Nucleus accumbens (tissue), 56 donors: ENCODE measurements at places on chromosomes 2 and 18.

DNA sequence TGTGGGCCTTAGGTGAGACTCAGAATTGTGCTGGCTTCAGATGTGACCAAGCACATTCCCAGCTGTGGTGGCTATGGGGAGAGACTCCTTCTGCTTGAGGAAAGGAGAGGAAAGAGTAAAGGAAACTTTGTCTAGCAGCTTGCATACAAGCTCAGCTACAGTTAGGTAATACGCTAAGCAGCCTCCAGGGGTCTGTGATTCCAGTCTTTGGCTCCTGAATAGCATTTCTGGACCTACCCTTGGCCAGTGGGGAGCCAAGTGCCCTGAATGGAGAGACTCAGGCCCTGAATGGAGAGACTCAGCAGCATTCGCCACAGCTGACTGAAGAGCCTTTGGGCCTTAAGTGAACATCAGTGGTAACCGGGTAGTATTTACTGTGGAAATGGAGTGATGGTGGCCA, 227.4 kb upstream of the CDH7 start:
- DNase-seq: no peak

DNA sequence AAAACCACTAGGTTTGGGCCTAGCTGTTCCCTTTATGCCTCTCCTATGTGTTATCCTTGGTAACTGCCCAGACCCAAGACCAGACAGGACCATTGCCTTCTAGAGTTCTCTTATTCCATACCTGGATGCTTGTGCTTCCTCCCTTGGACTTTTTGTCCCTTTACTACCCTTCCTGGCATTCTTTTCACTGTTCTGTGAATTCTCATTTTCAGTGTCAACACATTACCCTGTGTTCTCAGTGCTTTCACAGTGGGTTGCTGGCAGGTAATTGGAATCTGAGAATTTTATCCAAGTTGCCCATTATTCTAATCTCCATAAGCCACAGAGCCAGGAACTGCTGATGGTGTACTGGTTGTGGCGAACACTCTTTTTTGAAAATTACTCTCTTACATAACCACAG, 41.7 kb downstream of the ZDBF2 start:
- DNase-seq: no peak

DNA sequence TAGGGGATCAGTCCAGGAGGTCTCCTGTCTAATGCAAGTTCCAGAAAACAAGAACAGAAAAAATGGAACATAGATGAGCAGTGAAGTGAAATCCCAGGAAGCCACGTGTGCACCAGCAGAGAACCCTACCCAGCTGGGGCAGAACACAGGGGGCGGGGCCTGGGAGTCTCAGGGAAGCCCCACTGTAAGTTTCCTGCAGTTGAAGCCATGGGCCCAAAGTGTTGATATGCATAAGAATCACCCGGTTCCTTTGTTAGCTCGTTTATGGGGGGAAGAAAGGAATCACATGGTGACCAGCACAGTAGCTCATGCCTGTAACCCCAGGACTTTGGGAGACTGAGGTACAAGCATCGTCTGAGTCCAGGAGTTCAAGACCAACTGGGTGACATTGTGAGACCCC, 131.3 kb downstream of the INO80D start:
- DNase-seq: no peak

DNA sequence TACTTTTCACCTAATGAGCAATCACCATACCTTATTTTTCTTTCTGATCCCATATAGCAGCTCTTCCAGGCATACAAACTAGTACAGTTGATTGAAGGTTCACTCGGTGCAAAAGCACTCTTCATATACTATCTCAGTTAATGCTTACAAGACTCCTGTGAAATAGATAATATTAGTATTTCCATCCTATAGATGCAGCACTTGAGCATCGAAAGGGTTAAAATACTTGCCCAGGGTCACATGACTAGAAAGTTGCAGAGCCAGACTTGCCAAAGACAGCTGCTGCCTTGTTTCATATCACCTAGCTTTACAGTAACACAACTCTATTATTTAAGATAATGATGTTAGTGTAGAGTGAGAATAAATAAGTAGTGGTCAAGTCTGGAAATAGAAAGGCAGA, 466.0 kb upstream of the TNP1 start:
- no peak for DNase-seq

DNA sequence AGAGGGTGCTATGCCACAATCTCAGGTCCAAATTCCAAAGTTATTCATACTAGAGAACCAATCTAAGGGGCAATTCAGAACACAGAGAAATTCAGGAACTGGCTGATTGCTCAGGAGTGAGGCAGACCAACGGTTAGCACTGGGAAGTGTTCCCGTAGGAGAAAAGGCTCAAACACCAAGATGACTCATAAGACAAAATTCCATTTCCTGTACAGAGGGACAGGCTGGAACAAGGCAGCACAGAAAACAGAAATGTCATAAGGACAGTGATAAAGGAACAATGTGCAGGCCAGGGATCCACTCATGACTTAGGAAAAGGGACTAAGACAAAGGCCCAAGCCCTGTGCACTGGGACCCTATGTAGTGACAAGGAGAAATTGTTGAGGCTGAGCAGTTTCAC, 54.2 kb downstream of the PDE1A start:
- no peak for DNase-seq

GRCh38 chr2:203591642-203592041, 56.5 kb upstream of the RAPH1 start:
- no peak for DNase-seq

DNA sequence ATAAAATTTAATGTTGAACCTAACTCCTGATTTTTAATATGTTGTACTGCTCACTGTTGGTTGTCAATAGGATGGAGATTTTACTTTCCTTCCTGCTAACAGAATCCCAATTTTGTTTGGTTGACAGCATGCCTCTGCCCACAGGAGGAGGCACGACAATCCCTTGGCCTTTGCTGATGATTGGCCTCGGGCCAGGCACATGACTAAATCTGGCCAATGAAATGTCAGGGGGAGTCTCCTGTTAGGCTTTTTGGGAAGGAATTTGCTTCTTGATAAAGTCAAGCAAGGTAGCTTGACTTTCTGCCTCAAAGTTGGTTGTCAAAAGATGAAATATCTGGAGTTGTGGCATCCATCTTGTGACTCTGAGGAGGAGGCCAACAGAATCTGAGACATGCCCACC, 6.8 kb upstream of the TGFA start:
- DNase-seq: no peak

GRCh38 chr2:218655751-218656150, 3.7 kb downstream of the ZNF142 start:
- DNase-seq: no peak

GRCh38 chr2:102664471-102664909, 45.1 kb downstream of the SLC9A2 start:
- DNase-seq: peak; percentile 64

- DNase-seq: no peak
Measured at GRCh38 chr18:12005538-12006487, 24.5 kb downstream of the IMPA2 start.

- DNase-seq: no peak
Measured at GRCh38 chr2:160028431-160029269, 33.8 kb downstream of the PLA2R1 start.

- no peak for DNase-seq
Measured at GRCh38 chr2:37588316-37588777, 83.1 kb downstream of the CDC42EP3 start.

DNA sequence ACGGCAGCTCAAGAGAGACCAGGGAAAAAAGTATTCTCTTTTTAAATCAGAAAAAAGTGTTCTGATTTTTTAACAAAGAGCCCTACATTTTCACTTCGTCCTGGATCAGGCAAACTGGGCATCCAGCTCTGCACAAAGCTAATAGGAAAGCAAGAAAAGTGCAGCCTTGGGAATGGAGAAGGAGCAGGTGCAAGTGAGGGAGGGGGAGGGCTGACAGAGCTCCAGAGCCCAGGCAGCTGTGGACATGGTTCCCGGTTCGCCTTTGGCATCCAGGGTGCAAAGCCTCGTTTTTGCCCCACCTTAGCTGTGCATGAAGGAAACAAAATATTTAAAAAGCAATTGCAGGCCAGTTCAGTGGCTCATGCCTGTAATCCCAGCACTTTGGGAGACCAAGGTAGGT, 82.2 kb downstream of the FAM124B start:
- DNase-seq: no peak

DNA sequence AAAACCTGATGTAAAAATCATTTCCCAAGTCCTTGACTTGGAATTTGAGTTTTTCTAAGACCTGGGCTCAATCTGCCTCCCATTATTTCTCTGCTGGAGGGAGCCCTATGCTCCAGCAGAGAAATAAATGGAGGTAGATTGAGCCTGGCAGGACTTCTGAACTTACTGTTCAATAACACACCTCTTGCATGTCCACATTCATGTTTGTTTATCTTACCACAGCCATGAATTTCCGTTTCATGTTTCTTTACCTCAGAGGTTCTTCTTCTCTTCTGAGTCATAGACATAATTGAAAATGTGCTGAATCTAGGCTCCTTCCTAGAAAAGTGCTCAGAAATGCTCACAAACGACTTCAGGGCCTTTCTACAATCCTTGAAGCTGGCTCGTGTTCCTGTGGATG, 170.8 kb downstream of the PMAIP1 start:
- DNase-seq: no peak

- DNase-seq: no peak
Measured at GRCh38 chr18:59308938-59309260, 9.6 kb downstream of the CPLX4 start.

- no peak for DNase-seq
Measured at GRCh38 chr2:241025639-241026038, 27.2 kb downstream of the SNED1 start.

GRCh38 chr18:73520229-73520628, 627.4 kb downstream of the FBXO15 start:
- DNase-seq: no peak

- no peak for DNase-seq
Measured at GRCh38 chr2:168700615-168701245, 101.7 kb upstream of the NOSTRIN start.

DNA sequence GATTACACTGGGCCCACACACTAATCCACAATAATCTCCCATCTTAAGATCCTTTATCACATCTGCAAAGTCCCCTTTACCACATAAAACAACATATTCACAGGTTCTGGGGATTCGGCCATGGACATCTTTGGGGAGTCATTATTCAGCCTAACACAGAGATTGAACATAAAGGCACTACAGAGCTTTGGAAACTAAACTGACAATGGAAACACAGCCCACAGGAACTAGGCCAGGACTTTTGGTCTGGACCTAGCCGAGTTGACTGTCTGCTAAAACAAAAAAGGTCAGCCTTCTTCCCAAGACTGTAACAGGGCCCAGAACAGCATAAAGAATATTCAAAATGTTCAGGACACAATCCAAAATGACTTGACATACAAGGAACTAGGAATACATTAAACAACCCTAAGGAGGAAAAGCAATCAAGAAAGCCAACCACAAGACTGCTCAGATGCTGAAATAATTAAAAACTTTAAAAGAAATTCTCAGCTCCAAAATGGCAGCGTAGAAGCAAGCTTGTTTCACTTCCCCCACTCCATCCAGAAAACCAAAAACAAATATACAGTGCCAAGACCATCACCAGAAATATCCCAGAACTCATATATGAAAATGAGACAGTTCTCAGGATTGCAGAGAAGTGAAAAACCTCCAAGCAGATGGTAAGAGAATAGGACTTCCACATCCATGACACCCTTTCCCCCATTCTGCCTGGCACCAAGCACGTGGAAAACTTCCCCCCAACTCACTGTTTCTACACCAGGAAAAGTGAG, 207.8 kb downstream of the ATAD2B start:
- DNase-seq: no peak

GRCh38 chr2:95159690-95160449, at the start of gene ZNF514:
Gene ZNF514, minus strand, starts transcription at chr2:95159848. Its CDS starts 6,595 bp downstream, at chr2:95153253.
- DNase-seq: peak; percentile 12

- no peak for DNase-seq
Measured at GRCh38 chr2:216956820-216957493, 97.1 kb upstream of the TNP1 start.
